ENCODE measurements at places on chromosomes 16 and 17.

GRCh38 chr17:55677446-55677845, 45.2 kb downstream of the TMEM100 start:
- no peak for DNase-seq

DNA sequence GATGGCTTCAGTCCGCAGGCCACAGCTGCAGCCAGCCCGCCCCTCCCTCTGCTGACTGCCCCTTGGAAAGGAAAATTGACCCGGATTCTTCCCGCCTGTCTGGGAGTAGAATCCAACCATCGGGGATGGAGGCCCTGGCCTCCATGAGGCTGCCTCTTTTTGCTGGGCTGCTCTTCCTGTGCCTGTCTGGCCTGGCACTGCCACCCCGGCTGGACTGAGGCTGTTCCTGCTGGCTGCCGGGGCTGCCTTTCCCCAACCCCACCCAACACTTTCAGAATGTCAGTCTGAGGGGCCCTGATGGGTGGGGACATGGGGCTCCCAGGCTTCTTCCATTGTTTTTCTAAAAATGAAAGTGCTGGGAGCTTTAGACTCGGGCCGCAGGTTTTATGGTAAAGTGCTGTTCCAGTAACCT, 7.3 kb downstream of the BAHCC1 start:
- no peak for DNase-seq

DNA sequence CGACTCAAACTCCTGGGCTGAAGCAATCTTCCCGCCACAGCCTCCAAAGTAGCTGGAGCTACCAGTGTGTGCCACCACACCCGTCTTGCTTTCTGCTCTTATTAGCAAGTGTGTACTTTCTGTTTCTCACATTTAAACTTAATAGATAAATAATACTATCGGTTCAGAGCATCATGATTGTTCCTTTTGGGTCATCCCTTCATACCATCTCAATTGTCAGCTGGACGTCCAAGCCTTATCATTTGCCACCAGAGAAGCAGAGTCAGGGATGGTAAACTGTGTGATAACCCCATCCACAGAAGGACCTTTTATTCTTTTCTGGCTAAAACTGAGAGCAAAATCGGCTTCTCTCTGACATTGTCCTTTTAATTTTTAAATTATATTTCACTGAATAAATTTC, 279.8 kb upstream of the GOT2 start:
- DNase-seq = no peak

DNA sequence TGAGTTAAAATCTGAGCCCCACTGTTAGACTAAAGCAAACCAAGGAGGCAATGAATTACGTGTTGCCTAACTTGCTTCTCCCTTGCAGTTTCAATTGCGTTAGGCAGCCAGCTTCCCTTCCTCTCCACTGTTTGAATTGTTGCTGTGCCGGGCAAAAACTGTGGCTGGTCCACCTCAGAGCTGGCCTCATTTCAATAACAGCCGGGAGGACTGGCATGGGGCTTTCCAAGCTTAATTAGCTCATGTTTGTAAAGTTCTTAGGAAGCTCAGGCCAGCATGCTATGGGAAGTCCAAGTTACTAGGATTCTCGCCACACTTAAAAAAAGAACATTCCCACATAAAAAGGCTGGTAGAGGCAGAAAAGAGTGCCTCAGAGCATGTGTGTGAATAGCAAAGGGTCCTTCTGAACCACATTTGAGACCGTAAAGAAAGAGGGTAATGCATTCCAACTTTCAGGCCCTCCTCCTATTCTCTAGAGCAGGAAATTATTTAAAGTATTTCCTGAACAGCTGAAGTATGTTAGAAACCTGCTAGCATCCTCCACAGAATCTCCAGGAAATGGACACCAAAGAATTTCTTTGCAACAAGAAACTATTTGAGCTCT, 79.0 kb upstream of the SMURF2 start:
- DNase-seq = no peak

GRCh38 chr17:49843774-49844350, 4.0 kb downstream of the TAC4 start:
- no peak for DNase-seq

DNA sequence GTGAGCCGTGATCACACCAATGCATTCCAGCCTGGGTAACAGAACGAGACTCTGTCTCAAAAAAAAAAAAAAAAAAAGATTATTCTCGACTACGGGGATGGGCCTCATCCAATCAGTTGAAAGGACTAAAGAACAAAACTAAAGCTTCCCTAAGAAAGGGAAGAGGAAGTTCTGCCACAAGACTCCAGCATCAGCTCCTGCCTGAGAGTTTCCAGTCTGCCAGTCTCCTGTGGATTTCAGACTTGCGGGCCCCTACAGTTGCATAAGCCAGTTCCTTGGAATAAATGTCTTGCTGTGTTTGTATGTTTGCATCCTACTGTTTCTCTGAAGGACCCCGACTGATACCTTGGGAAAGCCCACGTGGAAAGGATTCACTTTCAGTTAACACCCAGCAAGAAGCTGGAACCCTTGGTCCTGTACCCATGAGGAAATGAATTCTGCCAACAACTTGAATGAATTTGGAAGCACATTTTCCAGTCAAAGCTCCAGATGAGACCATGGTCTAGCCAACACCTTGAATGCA, 26.3 kb upstream of the FZD2 start:
- no peak for DNase-seq

DNA sequence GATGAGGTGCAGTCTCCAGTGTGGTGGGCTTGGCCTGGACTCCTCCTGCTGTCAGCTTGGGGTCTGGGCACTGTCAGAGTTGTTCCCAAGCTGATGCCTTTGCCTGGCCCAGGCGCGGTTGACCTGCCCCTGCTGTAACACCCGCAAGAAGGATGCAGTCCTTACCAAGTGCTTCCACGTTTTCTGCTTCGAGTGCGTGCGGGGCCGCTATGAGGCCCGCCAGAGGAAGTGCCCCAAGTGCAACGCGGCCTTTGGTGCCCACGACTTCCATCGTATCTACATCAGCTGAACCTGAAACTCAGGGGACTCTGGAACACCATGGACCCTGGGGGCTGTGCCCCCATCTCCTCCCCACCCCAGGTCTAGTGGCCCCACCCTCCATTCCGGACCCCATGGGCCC, 11.7 kb downstream of the RNF40 start:
- DNase-seq = no peak

DNA sequence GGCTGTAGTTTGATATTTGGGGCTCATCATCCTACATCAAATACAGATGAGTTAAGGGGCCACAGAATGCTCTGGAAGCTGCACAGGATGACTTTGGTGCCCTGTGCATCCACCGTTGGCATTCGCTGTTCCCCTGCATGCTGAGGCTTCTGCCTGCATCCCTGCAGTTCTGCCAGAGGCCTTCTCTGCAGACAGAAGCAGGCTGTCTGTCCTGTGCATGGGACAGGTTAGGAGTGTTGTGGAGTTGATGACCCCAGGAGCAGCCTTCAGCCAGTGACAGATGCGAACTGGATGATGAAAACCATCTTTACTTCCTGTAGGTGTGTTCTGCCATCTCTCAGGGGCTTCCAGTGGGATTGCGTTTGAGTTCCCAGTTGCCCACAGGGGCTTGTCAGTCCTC, 13.6 kb upstream of the TNS4 start:
- DNase-seq = no peak
